ENCODE measurements at places on chromosomes 16 and 17. TPM values are rescaled to one million over a fixed set of nuclear protein-coding genes. Genes with fewer than 3 reads are reported as not detected.

DNA sequence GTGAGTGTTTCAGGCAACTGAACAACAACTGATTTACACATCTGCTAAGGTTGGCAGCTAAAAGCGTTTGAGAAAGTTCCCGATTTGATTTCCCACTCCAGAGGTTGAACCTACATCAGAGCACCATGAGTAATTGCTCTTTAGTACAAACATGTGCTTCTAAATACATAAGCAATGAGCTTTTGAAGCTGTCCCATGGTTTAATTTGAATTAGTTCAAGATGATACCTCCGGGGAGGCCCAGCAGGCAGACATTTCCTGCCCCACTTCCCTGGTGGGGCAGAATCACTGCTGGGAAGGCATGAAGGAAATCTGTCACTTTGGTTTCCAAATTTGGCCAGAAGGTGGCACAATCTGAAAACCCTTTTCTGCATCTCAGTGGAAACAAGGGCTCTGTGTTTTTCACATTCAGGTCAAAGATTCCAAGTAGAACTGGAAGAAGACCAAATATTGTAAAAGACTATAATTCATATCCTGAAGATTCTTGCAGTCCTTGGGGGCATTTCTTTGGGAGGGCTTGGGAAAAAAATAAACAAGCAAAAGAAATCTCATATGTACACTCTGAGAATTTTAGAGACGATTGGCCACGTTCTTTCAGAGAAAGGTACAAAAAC is 176.2 kb upstream of the FAM20A start:
- no peaks in the 10 kb centered on the region for H3K36me3 ChIP-seq
- DNase-seq: peak; percentile 75
- H3K4me3 ChIP-seq: no peak overlapping the region
- H3K4me1 ChIP-seq: peaks cover 6% of the 10 kb centered on the region
- H3K27me3 ChIP-seq: no peaks in the 10 kb centered on the region
- no peak overlapping the region for H3K27ac ChIP-seq

GRCh38 chr16:81276323-81276722 is 37.8 kb downstream of the BCO1 start:
- no peak overlapping the region for H3K27ac ChIP-seq
- peaks cover 10% of the 10 kb centered on the region for H3K4me1 ChIP-seq
- H3K27me3 ChIP-seq: no peaks in the 10 kb centered on the region
- DNase-seq: no peak

DNA sequence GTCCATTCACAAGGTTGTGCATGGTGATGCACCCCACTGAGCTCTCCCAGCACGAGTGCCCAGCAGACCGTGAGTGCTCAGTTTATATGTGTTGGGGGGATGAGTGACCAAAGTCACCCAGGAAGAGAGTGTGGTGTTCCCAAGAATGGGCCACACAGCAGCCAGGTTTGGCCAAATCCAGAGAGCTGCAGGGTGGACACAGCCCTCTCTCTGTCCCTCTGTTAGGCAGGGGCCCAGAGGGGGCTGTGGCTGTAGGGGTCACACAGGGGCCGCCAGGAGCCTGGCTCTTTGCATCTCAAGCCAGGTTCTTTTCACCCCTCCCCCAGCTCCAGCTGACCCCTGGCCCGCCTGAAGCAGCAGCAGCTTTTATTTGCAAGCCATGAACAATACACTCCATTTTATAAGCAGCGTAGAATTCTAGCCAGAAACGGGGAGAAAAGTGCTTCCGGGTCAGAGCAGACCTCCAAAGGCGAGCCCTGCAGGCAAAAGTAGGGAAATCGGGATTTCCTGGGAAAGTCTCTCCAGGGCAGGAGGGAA is 13.3 kb downstream of the COTL1 start:
- no peak overlapping the region for H3K4me3 ChIP-seq
- peaks cover 4% of the 10 kb centered on the region for H3K36me3 ChIP-seq
- no peak for DNase-seq
- no peaks in the 10 kb centered on the region for H3K27me3 ChIP-seq

DNA sequence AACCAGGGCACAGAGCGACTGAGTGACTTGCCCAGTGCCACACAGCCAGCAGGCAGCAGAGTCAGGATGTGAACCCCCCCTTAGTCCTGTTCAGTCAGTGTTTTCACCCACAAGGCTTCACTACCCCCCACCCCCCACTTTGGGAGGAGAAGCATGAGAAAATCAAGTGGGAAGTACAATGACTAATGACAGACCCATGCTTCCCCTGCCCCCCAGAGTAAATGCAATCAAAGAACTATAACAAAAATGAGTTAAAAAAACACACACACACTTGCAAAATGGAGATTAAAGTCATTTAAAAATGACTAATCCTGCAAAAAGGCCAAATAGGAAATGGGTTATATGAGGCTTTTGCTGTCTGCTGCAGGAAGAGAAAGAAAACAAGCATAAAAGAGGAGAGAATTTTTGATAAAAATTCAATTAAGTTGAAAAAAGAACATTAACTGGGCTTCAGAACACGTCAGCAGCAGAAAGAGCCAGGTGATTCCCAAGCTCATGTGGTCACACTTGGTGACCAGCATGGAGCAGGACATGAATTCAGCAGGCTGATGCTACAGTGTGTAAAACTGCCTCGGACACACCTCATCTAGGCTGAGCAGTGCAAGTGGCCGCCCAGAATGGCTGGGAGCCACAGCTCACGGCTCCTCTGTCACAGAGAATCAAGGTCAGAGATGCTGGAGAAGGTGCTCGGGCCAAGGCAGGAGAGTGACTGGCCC is 212.3 kb downstream of the ZNF423 start:
- H3K4me3 ChIP-seq: no peak overlapping the region
- H3K36me3 ChIP-seq: no peaks in the 10 kb centered on the region
- H3K27ac ChIP-seq: no peak overlapping the region

DNA sequence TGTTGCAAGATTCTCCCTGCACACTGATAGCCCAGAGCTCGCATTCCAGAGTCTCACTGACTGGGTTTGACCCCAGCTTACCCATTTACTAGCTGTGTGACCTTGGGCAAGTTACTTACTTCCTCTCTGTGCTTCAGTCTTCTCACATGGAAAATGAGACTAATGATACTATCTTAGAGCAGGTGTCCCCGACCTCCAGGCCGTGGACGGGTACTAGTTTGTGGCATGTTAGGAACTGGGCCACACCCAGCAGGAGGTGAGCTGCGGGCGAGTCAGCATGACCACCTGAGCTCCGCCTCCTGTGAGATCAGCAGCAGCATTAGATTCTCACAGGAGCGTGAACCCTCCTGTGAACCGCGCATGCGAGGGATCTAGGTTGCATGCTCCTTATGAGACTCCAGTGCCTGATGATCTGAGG is 15.8 kb downstream of the ANKFY1 start:
- H3K4me1 ChIP-seq: peaks cover 37% of the 10 kb centered on the region
- H3K27ac ChIP-seq: peak overlapping the region; percentile 30
- H3K36me3 ChIP-seq: peaks cover 10% of the 10 kb centered on the region
- peak overlapping the region; percentile 12 for H3K4me3 ChIP-seq
- H3K27me3 ChIP-seq: no peaks in the 10 kb centered on the region

DNA sequence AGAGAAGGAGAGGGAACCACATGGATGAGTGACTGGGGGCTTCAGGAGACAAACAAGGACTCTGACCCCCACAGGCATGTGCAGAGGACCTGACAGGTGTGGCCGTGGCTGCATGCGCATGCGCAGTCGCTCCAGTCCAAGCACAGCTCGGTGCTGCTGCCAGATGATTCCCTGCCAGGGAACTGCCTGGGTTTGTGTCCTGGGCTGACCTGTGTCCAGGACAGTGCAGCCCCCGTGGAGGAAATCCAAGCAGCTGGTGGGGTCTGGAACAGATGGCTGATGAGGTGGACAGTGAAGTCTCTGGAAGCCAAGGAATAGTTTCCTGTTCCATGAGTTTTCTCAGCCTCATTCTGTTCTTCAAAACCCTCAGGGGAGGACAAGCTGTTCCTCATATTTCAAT is 27.3 kb downstream of the LASP1 start:
- no peak for DNase-seq
- no peak overlapping the region for H3K4me3 ChIP-seq
- H3K36me3 ChIP-seq: peaks cover 39% of the 10 kb centered on the region
- no peaks in the 10 kb centered on the region for H3K27me3 ChIP-seq
- peaks cover 8% of the 10 kb centered on the region for H3K4me1 ChIP-seq

GRCh38 chr17:73283841-73284282 is 22.2 kb upstream of the CPSF4L start:
- H3K27me3 ChIP-seq: no peaks in the 10 kb centered on the region
- no peak overlapping the region for H3K27ac ChIP-seq
- H3K4me1 ChIP-seq: peaks cover 29% of the 10 kb centered on the region
- no peak for DNase-seq

GRCh38 chr17:45794840-45795239 is 10.7 kb downstream of the CRHR1 start:
- peaks cover 5% of the 10 kb centered on the region for H3K36me3 ChIP-seq
- H3K27me3 ChIP-seq: peaks cover 79% of the 10 kb centered on the region
- peaks cover 7% of the 10 kb centered on the region for H3K4me1 ChIP-seq
- no peak overlapping the region for H3K4me3 ChIP-seq
- peak; percentile 22 for DNase-seq

GRCh38 chr17:40872416-40872815 is 5.4 kb upstream of the KRT12 start:
- no peak for DNase-seq
- H3K36me3 ChIP-seq: no peaks in the 10 kb centered on the region
- no peak overlapping the region for H3K27ac ChIP-seq
- H3K4me3 ChIP-seq: no peak overlapping the region
- H3K27me3 ChIP-seq: no peaks in the 10 kb centered on the region
- no peaks in the 10 kb centered on the region for H3K4me1 ChIP-seq

GRCh38 chr17:39271546-39271945 is 45.8 kb upstream of the STAC2 start:
- DNase-seq: no peak
- H3K4me3 ChIP-seq: no peak overlapping the region
- H3K4me1 ChIP-seq: no peaks in the 10 kb centered on the region
- no peaks in the 10 kb centered on the region for H3K27me3 ChIP-seq
- H3K36me3 ChIP-seq: peaks cover 73% of the 10 kb centered on the region

DNA sequence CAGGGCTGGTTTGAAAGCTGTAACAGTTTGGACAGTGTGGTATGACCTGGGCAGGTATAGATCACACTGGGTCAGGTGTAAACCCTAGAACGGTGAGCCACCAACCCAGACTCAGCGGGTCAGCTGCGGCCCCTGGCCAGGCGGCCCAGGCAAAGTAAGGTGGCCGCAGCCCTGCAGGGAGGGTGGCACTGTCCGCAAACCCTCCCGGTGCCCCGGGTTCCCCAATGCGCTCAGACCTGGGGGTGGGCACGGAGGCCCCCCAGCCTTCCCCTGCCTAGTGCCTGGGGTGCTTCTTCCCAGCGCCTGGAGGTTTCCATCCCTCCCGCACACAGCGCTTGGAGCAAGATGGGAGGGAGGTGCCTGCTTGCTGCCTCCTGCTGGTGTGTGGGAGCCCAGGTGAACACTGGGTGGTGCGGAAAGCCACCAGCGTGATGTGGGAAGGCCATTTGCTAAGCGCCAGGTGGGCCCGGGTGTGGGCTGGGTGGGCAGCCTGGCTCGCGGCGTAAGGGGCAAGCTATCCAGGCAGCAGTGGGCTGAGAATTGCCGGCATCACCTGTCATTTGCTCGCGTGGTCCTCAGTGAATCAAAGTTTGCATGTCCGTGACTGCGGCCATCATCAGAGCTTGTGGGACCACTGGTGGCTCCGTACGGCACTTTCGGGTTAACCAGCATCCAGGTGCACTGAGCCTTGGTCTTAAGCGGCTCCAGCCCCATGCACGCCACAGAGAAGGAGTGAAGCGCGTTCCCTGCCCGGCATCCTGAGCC is 47.3 kb upstream of the GNG13 start:
- H3K27ac ChIP-seq: no peak overlapping the region
- no peaks in the 10 kb centered on the region for H3K4me1 ChIP-seq
- H3K27me3 ChIP-seq: no peaks in the 10 kb centered on the region
- H3K4me3 ChIP-seq: no peak overlapping the region

Gene CD79B
- total RNA-seq: not detected

GRCh38 chr17:81684442-81684911 is 666 bp downstream of the HGS start:
- H3K4me1 ChIP-seq: peaks cover 5% of the 10 kb centered on the region
- H3K27ac ChIP-seq: peak overlapping the region; percentile 89
- no peak for DNase-seq

DNA sequence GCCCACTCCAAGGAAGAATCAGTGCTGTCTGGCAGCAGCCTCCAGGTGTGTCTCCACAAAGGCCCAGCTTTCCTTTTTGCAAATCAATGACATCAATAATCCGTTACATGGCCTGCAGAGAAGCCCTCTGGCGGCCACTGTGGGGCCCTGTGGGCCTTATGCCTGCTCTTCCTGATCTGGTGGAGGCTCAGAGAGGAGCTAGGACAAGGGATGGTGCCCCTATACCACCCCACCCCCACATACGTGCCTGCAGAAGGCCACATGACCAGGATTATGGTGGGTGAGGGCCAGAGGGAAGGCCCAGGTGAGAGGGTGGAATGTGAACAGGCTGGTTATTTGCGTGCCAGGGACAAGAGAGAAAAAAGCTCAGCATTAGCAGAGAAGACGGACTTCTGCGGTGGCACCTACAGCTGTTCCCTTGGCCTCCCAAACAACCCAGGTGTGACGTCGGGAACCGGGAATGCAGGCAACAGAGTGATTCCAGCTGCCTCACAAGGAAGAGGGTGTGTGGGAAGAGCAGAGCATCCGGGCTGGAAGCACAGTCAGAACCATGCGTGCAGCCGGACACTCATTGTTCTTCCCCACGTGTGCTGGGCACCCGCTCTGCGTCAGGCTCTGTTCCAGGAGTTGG is 22.5 kb downstream of the EIF4A3 start:
- peak; percentile 5 for DNase-seq
- H3K36me3 ChIP-seq: no peaks in the 10 kb centered on the region
- no peak overlapping the region for H3K4me3 ChIP-seq
- no peak overlapping the region for H3K27ac ChIP-seq

DNA sequence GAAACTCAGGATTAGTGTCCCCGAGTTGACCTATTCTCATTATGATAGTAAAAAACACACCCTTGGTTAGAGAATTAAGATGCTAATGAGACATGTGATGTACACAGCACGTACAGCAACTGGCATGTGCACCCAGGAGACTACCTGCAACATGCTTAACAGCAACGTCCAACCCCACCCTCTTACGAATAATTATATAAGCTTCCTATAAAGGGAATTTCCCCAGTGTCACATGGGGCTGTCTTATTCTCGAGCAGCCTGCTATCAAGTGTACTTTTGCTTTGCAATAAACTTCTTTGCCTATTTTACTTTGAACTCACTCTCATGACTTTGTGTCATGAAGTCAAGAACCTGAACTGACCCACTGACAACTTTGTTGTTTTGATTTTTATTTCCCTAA is 62.4 kb upstream of the PMFBP1 start:
- DNase-seq: no peak
- no peak overlapping the region for H3K27ac ChIP-seq
- H3K4me1 ChIP-seq: peaks cover 6% of the 10 kb centered on the region

DNA sequence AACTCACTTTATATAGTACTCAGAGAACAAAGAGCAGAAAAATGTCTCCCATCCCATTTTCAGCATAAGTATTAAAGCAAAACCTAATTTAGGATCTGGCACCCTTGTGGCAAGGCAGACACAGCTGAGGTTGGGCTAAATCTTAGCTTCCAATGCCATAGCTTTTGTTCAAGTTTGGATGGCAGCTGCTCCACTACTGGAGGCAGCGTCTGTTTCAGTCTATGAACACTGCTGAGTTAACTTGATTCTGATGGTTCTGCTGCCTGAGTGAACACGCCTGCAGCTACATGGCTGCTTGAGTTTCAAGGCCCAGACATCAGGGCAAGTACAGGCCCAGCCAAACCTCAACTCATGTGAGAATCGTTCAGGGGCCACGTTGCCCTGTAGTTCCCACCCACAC is 178.2 kb upstream of the RPH3AL start:
- no peak overlapping the region for H3K27ac ChIP-seq
- no peak overlapping the region for H3K4me3 ChIP-seq
- H3K4me1 ChIP-seq: no peaks in the 10 kb centered on the region
- DNase-seq: no peak
